Mucosa of gallbladder (tissue), 1 donor: ENCODE measurements at places on chromosomes 4 and X. TPM values are rescaled to one million over a fixed set of nuclear protein-coding genes. Genes with fewer than 3 reads are reported as not detected.

DNA sequence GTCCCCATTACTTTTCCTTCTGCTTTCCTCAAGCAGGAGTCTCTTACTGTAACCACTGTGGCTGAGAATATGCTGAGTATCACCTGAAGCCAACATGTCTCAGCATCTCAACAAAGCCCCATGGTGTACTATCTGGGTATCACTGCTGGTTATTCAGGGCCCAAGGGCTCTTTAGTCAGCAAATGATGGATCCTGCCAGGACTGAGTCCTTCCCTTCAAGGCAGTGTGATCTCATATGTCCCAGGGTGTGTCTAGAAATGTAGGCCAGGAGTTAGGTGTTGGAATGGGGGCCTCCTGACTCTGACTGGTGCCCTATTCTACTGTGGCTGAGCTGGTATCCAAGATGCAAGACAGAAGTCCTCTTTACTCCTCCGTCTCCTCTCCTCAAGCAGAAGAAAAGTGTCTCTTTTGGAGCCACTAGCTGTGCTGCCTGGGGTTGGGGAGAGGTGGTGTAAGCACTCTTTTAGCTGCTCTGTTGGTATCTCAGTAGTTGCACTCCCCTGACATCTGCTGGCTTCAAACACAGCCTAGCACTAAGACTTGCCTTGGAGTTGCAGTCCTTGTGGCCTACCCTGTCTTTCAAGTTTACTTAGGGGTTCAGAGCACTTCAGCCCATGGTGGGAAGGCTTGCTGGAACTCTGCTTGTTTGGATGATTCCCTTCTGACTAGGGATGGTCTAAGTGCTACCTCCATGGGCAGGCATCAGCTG, 28.6 kb downstream of the OCIAD2 start:
- no peak for DNase-seq

- DNase-seq = peak; percentile 96
Observed at GRCh38 chr4:176319704-176320339, at the start of gene SPCS3. Gene SPCS3, plus strand, starts transcription at chr4:176319966. Its CDS starts 111 bp downstream, at chr4:176320077.

DNA sequence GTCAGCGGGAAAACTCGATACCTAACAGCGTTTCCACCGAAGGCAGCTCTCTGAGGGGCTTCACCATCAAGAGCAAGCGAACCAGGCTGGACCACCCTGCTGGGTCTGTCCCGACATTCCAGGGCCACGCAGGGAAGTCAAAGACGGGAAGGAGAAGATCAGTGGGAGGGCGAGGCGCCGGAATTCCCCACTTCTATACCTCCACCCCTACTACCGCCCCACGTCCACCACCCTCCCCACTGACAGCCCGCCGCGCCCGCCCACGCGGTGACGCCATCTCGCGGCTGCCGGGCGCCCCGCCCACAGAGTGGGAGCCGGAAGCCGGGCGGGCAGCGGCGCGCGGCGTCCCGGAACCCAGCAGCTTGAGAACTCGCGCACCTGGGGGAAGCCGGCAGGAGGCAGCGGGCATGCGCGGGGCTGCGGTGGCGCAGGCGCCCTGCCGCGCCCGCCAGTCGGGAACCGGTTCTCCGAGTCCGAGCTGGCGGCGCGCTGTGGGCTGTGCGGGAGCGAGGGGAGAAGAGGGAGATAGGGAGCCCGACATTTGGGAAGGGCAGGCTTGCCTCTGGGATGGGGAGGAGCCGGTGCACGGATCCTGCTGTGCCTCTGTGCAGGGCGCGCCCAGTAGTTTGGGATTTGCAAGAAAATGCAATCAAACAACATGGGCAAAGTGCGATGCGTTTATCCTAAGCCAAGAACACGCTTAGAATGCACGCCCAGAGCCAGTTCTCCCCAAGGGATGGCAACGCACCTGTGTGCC, 3.2 kb upstream of the STIM2 start:
- DNase-seq = peak; percentile 91

- DNase-seq = no peak
Observed at GRCh38 chr4:70687392-70687791, 940 bp upstream of the UTP3 start.

The FDCSP gene
- total RNA-seq = not detected

GRCh38 chr4:7158081-7158750, 34.1 kb upstream of the SORCS2 start:
- no peak for DNase-seq

DNA sequence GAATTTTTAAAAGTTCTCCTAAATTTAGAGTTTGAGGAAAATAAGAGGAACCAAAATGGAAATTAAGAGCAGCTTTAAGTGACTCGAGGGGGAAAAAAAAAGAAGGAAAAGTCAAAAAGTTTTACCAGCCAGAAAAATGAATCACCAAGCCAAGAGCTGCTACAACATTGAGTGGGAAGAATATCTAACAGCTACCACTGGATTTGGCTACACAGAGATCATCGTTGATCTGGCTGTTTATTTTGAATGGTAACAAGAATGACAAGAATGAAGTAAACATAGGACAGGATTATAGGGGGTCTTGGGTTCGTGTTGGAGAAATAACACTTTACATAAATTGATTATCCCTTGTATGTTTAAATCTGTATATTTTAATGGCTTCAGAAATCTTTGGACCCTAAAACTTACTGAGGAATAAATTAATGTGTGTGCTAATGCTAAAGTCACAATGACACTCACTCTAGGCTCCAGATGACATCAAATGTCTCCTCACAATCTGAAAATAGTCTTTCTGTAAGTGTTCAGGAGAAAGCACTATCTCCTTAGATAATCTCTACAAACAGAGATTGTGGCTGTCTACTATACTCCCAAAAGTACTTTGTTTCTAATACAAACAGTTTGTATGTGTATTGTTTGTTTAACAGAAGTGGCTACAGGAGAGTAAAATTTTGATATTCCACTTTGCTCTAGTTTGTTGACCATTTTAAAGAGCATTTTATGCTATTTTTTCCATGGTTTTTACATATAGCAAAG, 3.1 kb upstream of the CSN3 start:
- no peak for DNase-seq

The YY2 gene
- total RNA-seq = 1.9 TPM

DNA sequence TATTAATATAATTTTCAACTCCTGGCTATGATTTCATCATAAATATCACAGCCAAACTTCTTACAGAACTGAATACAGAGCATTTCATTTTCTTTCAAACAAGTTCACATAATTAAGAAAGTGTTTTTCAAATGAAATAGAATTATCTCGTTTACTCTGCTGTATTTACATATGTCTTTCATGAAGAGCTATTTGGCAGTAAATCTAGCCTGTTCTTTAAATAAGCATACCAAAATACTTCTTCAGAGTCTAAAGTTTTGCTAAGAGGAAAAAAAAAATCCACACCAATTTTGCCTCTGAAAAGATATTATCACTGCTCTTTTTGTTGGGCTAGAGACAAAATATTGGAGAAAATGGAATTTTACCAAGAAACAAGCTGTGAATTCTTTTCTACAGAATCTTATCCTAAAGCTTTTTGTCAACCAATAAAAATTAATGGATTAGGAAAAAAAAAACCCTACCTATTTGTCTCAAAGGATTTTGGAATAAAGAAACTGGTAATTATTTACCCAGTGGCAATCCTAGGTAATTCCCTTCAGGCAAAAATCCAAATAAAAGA, 287.9 kb upstream of the NR3C2 start:
- no peak for DNase-seq

DNA sequence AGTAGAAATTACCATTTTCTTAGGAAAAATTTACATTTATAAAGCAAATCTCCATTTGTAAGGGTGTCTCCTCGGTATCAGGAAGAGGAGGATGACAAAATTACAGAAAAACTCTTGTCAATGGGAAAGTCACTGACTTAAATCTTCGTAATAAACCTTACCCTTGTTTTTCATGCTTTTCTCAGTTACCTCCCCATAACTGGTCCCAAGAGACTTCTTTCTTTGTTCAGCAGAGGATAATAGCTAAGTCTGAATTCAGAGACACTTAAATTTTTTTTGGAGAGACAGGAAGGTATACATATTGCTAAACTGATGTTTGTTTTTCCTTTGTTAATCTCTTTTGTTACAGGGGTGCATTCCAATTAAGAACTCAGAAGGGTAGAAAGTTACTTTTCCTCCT, 125.5 kb upstream of the JADE1 start:
- DNase-seq = no peak

The CSAG1 gene
- total RNA-seq = not detected

- DNase-seq = no peak
Observed at GRCh38 chrX:10206317-10206716, 49.5 kb downstream of the CLCN4 start.

The GLRA2 gene
- total RNA-seq = not detected

DNA sequence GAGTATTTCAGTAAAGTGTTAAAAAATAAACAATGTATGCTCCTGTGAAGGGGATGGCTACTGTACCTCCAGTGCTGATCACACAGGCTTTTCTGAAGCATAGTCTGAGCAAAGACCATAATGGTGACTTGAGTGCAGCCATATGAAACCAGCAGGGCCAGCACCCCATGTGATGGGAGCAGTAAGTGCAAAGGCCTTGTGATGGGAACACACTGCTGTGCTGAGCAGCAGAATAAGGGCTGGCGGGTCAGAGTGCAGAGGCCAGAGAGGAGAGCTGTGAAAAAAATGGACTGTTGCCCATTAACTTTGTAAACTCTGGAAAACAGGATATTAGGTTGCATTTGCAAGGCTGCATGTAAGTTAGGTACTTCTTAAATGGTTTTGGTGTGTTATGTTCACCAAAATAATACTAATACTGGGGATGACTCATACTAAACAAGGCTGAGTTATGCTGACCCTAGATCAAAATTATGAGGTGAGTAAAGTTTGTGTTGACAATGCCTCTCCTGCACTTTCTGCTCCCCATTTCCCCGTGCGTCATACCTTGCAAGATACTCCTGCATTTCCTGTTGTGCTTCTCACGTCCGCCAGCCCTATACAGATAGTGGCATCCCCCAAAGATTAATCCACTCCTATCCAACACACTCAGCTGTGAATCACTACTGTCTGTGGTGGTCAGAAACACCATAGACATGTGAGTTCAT, 67.0 kb upstream of the FAM9A start:
- DNase-seq = no peak

The SLC6A14 gene
- 0.12 TPM for total RNA-seq

GRCh38 chr4:155889031-155889793, 14.3 kb upstream of the TDO2 start:
- DNase-seq = peak; percentile 64

The PLP1 gene
- 13.8 TPM for total RNA-seq

- no peak for DNase-seq
Observed at GRCh38 chrX:119147486-119147885, 19.9 kb upstream of the KIAA1210 start.

DNA sequence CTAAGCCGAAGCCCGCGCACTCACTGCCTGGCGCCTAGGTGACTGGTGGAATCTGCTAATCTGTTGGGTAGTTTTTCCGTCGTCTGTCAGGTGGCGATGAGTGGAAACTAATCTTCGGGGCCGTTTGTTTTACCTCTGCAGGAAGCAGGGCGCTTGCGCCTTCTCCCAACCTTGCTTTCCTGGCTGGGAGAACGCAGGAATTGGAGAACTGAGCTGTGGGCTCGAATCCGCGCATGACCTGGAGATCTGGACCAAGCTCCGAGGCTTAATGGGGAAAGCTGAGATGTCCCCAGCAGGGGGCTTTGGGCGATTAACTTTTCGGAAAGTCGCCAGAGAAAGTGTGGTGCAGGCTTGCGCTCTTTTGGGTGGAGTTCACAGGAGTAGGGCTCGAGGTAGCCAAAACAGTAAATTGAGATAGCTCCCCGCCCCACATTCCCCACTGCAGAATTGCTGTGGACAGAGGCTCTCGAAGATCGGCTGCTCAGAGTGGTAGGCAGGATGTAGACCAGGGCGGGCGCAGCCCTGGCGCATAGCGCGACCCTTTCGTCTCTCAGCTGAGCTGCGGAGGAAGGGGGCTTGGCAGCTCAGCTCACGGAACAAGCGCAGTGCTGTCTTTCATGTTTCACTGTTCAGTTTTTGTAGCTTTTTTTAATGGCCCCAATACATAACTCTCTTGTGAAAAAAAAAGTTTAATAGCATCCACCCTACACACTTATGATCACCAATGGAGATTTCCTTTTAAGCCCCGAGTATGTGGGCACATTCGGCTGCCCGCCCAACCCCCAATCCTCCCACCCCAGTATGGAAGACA, 2.7 kb upstream of the FGF5 start:
- DNase-seq = no peak

DNA sequence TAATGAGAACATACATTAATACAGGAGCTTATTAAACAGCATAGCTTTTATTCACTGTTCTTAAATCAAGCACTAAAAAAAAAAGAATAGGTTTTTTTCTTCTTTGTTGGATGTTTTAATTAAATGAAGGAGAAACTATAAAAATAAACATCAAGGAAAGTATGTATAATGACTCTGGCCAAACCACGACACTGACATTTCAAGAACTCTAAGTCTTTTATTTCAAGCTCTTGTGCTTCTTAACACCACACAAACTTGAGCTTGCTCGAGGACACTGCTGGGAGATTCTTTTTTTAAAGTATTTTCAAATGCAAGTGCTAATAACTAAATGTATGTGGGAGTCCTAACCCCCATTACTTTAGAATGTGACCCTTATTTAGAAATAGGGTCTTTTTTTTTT, 204.9 kb upstream of the PPARGC1A start:
- DNase-seq = no peak

GRCh38 chr4:126385954-126386353, 1071.2 kb downstream of the FAT4 start:
- DNase-seq = no peak

DNA sequence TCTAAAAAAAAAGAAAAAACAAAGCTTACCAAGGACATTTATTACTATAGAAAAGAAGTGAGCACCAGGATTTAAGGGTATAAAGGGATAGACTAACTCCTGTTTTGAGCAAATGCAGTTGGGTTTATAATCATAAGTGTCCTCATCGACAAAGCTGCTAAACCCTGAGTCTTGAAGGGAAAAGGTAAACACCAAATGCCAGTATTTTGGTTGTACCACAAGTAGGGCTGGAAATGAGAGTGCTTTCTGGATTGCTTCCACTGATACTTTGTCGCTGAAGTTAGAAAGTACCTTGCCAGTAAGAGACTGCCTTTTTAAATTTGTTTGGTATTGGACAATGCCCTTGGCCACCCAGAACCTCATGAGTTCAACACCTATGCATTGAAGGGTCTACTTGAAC, 53.7 kb downstream of the WDFY3 start:
- DNase-seq = no peak

The STPG2 gene
- 2.2 TPM for total RNA-seq

The PTPN13 gene
- total RNA-seq = 24.9 TPM

DNA sequence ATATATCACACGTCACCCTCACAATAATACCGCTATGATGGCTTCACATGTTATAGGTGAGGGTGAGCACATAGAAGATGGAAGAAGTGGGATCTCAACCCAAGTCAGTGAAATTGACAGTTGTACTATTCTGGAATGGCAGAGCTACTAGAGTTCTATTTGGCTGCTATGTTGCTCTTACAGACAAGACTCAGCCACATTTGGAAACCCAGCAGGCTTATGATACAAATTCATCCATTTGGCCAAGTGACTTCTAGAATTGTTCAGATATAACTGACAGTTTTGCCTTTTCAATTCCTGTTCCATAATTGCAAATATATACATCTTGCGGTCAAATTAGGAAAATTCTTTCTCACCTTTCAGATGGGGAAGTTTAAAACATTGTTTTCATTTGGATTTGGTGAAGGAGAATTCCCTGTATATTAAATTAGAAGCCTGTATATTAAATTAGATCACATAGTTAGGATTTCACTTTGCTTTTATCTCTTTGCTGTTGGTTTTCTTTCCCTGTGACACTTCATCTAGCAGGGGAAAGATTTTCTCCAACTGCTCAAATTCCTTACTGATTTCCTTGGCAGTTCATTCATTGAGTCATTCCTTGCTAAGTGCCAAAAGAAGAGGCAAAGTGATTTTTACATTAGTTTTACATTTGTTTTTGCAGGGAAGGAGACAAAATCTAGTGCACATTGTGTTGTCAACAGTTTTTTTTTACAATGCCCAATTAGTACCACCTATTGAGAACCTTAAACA, 120.6 kb upstream of the TBC1D9 start:
- DNase-seq = no peak

The OTUD6A gene
- not detected for total RNA-seq

The ESX1 gene
- total RNA-seq = not detected
